ENCODE measurements at places on chromosomes 2 and 18.

- no peak for DNase-seq
These were observed 35.4 kb downstream of the PGAP1 start for GRCh38 chr2:196891136-196891535.

- DNase-seq: no peak
These were observed 30.3 kb upstream of the IL37 start for GRCh38 chr2:112880696-112881095.

- no peak for DNase-seq
These were observed 14.7 kb downstream of the CD28 start for GRCh38 chr2:203720915-203721672.

- DNase-seq: no peak
These were observed 85.6 kb upstream of the ETAA1 start for GRCh38 chr2:67311536-67311935.

GRCh38 chr2:5203134-5203755 is 488.9 kb upstream of the SOX11 start:
- DNase-seq: no peak

Data from GM19239 (cell line).